ENCODE measurements at places on chromosomes 4 and X.

GRCh38 chr4:2817701-2818350 lies 24.9 kb downstream of the SH3BP2 start:
- no peak for DNase-seq

DNA sequence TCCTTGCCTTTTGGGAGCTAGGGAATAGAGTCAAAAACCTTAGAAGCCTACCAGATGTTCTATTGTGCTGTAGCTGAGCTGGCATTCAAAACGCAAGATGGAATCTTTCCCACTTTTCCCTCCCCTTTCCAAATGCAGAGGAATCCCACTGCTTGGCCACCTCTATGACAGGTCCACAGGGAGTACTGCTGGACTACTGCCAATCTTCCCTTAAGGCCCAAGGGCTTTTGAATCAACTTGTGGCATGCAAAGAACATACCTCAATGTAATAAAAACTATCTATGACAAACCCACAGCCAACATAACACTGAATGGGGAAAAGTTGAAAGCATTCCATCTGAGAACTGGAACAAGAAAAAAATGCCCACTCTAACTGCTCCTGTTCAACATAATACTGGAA lies 139.2 kb upstream of the AGTR2 start:
- DNase-seq = no peak

DNA sequence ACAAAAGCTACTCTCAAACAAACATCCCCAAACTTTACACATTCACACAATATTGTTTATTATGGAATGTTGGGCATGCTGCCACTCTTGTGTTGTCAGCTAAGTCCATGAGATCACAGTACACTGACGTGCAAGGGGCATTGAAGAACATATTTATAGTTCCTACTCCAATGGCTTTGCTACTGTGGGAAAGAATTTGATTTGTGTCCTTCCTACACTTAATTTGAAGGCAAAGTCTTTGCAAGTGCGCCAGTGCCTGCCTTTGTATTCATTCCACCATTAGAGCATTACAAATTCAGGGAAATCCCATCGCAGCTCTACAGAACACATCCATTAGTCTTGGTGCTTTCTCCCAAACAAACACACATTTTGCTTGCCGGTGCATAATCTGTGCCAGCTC lies 45.4 kb upstream of the FTHL17 start:
- DNase-seq = no peak

DNA sequence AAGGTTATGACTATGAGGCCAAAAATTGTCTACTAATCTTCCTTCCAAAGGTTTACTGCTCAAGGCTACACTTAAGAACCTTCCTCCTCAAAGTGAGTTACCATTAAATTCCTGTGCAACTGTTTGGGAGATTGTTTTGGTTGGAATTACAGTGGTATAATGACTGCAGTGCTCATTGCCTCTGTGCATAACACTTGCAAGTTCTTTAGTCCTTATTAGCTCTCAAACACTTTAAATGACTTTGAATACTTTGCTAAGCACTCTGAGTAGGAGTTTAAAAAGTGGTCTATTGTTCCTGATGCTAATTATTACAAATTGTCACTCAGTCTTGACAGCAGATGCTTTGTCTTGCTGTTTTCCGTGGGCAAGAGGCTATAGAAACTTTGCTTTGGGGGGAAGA lies 422.8 kb upstream of the PABPC4L start:
- DNase-seq = no peak

DNA sequence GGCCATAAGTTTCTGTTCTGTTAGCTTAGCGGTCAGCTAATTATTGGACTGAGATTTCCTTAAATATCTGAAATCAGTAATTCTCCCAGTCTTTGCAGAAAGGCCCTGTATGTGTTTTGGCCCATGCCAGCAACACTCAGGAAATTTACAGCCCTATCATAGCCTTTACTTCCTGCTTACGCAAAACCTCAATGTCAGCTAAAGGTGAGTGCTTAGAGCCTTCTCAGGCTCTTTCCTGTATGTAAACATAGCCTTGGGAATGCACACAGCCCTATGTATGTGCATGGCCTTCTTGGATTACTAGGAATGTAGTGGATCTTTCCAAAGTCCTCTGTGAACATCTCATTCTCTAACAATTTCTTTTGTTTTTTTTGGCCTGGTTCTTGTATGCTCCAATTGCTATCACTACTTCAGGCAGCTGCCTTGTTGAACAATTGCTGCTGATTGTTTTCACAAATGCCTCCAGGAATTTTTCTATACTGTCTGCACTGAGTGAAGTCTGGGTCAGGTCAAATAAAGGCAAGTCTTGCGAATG lies 200.0 kb downstream of the PPP1R2C start:
- DNase-seq = no peak

DNA sequence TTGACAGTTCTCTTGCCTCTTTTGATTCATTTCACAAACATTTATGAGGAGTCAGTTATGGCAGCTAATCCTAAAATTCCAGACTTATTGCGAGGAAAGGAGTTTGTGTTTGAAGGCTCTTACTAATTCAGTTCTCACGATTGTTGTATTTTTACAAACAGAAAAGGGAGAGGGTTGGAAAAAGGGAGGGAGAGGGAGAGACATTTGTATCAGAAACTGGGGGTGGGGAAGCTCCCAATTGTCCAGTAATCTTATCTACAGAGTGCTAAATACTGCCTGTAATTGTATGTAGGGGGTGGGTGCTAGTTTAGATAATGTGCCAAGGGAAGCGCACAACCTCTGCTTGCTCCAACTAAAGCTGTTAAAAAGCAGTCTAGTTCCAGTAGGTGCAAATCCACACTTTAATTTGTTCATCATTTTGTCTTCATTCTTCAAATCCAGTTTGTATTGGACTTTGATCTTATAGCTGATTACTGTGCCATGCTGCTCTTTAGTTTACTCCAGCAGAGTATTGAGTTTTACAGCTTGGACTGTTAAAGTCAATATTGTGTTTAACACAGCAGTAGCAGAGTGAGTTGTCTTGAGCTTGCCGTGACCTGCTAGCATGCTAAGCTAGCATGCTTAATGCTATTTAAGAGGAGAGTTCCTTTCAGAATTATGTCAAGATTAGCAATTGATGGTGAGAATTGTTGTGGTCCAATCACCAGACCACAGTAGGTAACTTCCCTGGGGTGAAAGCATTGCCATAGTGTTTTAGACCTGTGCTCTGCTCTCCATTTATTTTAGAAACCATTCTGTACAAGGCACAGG lies 13.9 kb downstream of the FNIP2 start:
- DNase-seq = no peak

DNA sequence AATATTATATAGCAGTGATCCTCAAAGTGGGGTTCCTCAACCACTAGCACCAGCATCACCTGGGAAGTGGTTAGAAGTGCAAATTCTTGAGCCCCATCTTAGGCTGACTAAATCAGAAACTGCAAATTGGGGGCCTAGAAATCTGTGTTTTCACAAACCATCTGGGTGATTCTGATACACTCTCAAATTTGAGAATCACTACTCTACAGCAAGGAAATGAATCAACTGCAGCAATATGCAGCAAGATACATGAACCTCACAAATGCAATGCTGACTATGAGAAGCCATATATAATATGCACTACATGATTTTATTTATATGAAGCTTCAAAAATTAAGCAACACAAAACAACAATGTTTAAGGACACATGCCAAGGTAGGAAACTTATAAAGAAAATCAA lies 36.2 kb upstream of the IRS4 start:
- DNase-seq = no peak

DNA sequence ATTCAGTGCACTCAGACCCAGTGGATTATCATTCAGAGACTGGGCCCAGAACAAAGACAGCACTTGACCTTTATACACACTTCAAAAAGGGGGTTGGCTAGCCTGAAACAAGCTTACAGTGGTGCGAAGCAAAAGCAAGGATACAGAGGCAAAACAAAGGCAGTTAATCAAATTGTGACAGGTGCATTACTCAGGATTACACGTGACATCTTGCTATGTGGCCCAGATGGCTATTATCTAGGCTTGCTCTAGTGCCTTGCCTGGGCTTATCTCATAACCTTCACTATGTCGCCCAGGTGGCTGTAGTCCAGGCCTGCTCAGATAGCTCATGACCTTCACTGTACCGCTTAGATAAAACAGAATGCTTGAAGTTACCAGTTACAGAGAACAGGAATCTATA lies 1092.1 kb upstream of the PRKX start:
- no peak for DNase-seq

DNA sequence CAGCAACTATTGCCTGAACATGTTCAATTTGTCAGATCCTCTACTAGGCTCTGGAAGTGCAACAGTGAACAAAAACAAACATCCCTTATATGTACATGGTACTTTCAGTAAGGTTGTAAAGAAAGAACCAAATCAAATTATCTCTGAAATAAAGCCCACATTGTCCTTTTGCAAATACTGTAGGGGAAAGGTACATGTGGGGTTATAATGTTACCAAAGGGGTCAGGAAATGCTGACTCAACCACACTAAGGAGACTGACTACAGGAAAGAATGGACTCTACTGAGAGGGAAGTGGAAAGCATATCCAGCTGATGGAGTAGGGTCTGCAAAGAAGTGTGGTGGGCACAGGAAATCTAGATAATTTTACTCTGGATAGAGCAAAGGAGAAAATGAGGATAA lies 61.5 kb downstream of the PCDH18 start:
- DNase-seq = no peak

DNA sequence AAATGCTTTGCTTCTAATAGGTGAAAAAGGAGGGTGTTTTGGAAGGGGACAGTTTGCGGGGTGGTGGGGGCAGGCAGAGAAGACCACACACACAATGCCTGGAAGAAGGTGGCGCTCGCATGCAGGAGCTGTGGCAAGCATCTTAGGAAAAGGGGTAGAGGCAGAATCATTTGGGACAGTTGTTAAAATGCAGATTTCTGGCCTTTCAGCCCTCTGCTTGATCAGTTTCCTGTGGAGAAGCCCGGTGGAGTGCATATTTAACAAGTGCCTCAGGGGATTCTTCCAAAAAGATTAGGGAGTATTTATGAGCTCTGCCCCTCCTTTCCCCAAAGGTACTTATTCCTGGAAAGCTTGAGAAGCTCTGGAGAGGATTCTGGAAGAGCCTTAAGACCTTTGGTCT lies 4.8 kb downstream of the NOCT start:
- no peak for DNase-seq

DNA sequence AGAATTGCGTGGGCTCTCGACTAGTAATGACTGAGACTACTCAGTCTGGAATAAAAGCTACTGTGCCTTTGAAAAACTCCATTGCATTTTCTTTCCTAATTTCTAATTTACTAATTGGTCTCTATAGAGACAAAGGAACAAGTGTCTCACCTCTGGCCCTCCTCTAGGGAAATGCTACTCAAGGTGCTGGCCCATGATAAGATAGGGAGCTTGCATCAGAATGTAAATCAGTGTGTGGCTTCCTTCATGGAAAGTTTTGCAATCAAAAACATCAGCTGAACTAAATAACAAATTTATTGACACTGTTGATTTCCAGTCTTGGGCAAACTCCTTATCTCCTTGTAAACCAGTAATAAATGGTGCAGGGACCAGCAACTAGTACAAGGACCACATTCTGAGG lies 81.8 kb downstream of the SRPX start:
- no peak for DNase-seq

Data from GDM1 (cell line).